Aorta (tissue), 5 donors: ENCODE measurements at places on chromosomes 13 and 19. TPM values are rescaled to one million over a fixed set of nuclear protein-coding genes. Genes with fewer than 3 reads are reported as not detected.

AMER2 gene
- not detected for total RNA-seq

ZNF724 gene
- total RNA-seq = 2.6 TPM

NTN5 gene
- total RNA-seq = 0.96 TPM

TUBA3C gene
- not detected for total RNA-seq

PODNL1 gene
- total RNA-seq = 9.8 TPM

HIF3A gene
- 37.5 TPM for total RNA-seq

HCN2 gene
- total RNA-seq = 0.30 TPM

KLF16 gene
- total RNA-seq = 17.3 TPM

MAST1 gene
- not detected for total RNA-seq

NAPSA gene
- total RNA-seq = 0.52 TPM

DNA sequence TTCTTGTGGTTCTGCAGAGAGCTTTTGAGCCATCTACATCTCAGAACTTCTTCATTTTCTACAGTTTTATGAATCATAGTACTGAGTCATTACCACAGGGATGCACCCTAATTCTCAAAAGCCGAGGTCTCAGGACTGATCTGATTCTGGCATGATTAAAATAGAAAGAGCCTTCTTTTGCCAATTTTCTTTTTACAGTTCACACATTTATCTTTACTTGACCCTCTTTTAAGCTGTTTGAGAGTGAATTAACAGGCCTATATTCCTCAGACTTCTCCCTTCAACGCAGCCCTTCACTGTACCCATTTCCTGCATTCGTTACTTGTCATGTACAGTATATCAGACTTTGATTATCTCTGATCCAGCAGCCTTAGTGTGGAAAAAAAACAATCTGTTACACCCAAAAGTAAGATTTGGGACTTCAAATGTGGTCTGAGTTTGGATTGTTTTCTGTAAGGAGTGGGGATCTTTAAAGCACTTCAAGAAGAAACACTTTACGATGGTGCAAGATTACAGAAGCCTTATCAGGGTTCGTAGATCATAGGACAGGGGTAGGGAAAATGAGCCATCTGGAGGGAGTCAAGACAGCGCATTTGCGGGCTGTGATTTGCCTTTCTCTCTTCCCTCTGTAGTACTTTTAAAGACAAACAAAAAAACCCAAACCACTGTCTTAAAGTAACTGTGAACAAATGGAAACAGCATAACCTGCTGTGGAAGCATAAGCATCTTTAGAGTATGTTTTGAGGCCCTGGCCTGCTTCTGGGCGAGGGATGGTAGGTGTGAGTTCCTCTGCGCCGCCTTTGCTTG lies 15.3 kb upstream of the GPR183 start:
- peaks cover 3% of the 10 kb centered on the region for H3K4me1 ChIP-seq
- no peak overlapping the region for H3K4me3 ChIP-seq
- no peaks in the 10 kb centered on the region for H3K27me3 ChIP-seq
- no peak overlapping the region for H3K27ac ChIP-seq
- no peaks in the 10 kb centered on the region for H3K36me3 ChIP-seq
- no peak for DNase-seq

GRCh38 chr13:43961909-43962308 lies 82.2 kb downstream of the LACC1 start:
- no peak overlapping the region for H3K27ac ChIP-seq
- H3K4me3 ChIP-seq = no peak overlapping the region
- no peaks in the 10 kb centered on the region for H3K4me1 ChIP-seq
- H3K27me3 ChIP-seq = no peaks in the 10 kb centered on the region

GRCh38 chr13:67296511-67296910 lies 66.4 kb upstream of the PCDH9 start:
- DNase-seq = no peak
- H3K27me3 ChIP-seq = no peaks in the 10 kb centered on the region
- H3K4me1 ChIP-seq = no peaks in the 10 kb centered on the region
- H3K4me3 ChIP-seq = no peak overlapping the region
- no peak overlapping the region for H3K27ac ChIP-seq
- H3K36me3 ChIP-seq = no peaks in the 10 kb centered on the region

DNA sequence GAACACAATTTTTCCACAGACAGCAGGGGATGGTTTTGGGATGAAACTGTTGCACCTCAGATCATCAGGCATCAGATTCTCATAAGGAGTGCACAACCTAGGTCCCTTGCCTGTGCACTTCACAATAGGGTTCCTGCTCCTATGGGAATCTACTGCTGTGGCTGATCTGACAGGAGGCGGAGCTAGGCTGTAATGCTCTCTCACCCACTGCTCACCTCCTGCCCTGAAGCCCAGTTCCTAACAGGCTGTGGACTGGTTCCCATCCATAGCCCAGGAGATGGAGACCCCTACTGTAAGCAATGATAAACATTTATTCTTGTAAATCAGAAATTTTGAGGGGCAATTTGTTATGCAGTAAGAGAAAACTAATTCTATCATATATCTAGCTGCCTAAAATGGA lies 1234.7 kb downstream of the SLITRK1 start:
- H3K36me3 ChIP-seq = no peaks in the 10 kb centered on the region
- no peaks in the 10 kb centered on the region for H3K4me1 ChIP-seq
- DNase-seq = no peak
- H3K4me3 ChIP-seq = no peak overlapping the region

DNA sequence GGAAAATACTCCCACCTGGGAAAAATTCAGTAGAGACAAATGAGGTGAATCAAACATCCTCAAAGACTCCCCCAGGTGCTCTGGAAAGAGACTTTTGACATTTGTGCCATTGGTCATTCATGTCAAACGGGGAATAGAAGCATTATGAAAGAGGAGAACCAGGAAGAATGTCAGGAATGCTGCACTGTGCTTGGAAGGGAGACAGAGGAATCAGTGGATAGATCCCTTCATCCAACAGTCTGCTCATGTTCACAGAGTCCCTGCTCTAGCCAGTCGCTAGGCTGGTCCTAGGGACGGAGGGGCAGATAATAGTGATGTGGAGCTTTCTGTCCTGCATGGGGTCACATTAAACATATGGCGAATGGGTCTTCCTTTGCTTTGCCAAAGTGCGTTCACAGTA lies 384.4 kb downstream of the FGF9 start:
- no peaks in the 10 kb centered on the region for H3K4me1 ChIP-seq
- no peak overlapping the region for H3K4me3 ChIP-seq
- DNase-seq = no peak
- H3K27ac ChIP-seq = no peak overlapping the region

DNA sequence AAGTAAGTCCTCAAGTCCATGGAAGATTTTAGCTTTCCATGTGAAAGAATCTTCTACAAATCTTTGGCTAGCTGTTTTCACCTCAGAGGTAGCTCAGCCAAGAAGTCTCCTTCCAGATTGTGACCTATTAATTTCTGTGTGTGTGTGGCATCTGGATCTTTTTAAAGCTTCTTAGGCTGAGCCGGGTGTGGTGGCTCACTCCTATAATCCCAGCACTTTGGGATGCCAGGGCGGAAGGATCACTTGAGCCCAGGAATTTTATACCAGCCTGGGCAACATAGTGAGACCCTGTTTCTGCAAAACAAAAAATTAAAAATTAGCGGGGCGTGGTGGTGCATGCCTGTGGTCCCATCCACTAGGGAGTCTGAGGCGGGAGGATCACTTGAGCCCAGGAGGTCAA lies 13.4 kb upstream of the SLC44A2 start:
- H3K36me3 ChIP-seq = no peaks in the 10 kb centered on the region
- H3K27me3 ChIP-seq = no peaks in the 10 kb centered on the region
- no peak overlapping the region for H3K4me3 ChIP-seq
- peaks cover 4% of the 10 kb centered on the region for H3K4me1 ChIP-seq

GRCh38 chr19:42534391-42534790 lies 6.1 kb upstream of the CEACAM1 start:
- H3K36me3 ChIP-seq = no peaks in the 10 kb centered on the region
- H3K27me3 ChIP-seq = no peaks in the 10 kb centered on the region
- H3K4me1 ChIP-seq = no peaks in the 10 kb centered on the region
- H3K4me3 ChIP-seq = no peak overlapping the region
- H3K27ac ChIP-seq = no peak overlapping the region

GRCh38 chr19:39745643-39746042 lies 7.8 kb upstream of the CLC start:
- no peaks in the 10 kb centered on the region for H3K27me3 ChIP-seq
- DNase-seq = no peak
- H3K27ac ChIP-seq = no peak overlapping the region
- H3K4me3 ChIP-seq = no peak overlapping the region
- H3K36me3 ChIP-seq = no peaks in the 10 kb centered on the region
- H3K4me1 ChIP-seq = no peaks in the 10 kb centered on the region

GRCh38 chr19:33312065-33312464 lies 9.7 kb upstream of the CEBPA start:
- H3K4me3 ChIP-seq = no peak overlapping the region
- H3K27ac ChIP-seq = no peak overlapping the region

DNA sequence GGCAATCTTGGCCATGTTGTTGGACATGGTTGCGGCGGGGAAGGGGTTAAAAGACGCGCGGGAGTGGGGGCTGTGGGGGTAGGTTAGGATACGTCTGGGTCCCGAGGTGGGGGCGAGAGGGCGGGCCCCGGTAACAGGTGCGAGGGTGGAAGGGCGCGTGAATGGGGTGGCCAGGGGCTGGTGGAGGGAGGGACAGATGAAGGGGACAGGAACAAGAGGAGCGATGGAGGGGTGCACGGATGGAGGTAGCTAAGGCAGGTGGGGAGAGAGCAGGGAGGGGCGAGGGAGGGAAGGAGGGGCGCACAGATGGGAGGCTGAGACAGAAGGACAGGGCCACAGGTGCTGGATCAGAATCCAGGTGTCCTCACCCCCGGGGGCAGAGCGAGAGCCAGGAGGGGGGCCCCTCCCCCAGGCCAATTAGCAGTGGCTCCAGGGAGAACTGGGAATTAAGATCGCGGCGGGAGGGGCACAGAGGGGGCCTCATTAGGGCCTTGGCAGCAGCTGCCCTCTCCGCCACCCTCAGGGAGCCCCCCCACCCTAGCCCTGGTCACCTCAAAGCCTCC lies 1.3 kb downstream of the GNG8 start:
- no peak overlapping the region for H3K4me3 ChIP-seq
- no peak overlapping the region for H3K27ac ChIP-seq
- no peak for DNase-seq
- no peaks in the 10 kb centered on the region for H3K4me1 ChIP-seq
- no peaks in the 10 kb centered on the region for H3K36me3 ChIP-seq

DNA sequence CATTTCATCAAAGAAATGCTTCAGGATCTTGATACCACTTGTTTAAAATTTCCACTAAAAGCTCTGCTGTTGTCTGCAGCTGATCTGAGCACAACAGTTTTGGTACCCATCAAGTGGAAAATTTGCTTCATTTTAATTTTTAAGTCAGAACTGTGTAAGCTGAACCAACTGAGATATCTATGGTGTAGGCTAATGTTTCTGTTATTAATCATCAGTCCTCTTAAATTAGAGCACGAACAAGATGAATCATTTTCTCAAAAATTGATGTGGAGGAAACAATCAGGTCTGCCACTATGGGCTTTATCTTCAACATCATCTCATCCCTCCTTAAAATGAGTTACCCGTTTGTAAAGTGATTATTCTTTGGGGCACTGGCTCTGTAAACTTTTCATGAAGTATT lies 221.5 kb upstream of the NBEA start:
- no peaks in the 10 kb centered on the region for H3K4me1 ChIP-seq
- no peak for DNase-seq
- no peak overlapping the region for H3K27ac ChIP-seq
- H3K4me3 ChIP-seq = no peak overlapping the region

DNA sequence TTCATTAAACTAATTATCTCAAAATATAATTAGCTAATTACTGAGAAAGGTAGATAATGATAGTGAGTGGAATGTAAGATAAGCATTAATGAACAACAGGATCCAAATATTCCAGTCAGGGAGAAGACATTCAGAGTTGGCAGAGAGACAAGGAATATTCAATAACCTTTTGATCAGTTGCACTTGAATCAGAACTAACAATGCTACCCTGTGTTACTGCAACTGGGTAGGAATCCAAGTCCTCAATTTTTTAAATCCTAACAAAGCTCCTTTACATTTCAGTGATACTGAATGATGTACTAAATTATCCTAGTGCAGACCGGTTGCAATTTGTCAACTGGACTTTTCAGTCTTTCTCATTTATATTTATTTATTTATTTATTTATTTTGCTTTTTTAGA lies 107.1 kb upstream of the MIR17HG start:
- no peaks in the 10 kb centered on the region for H3K4me1 ChIP-seq
- no peak for DNase-seq
- no peaks in the 10 kb centered on the region for H3K36me3 ChIP-seq
- H3K27me3 ChIP-seq = no peaks in the 10 kb centered on the region

- DNase-seq = peak; percentile 90
- peaks cover 26% of the 10 kb centered on the region for H3K36me3 ChIP-seq
- H3K4me1 ChIP-seq = no peaks in the 10 kb centered on the region
- H3K4me3 ChIP-seq = no peak overlapping the region
Measured at GRCh38 chr19:14405758-14406644, 13.1 kb downstream of the DDX39A start.
